LNCaP clone FGC (cell line): ENCODE measurements at places on chromosomes 3 and 15.

GRCh38 chr15:79990997-79991334, 20.0 kb upstream of the BCL2A1 start:
- no peak for DNase-seq

DNA sequence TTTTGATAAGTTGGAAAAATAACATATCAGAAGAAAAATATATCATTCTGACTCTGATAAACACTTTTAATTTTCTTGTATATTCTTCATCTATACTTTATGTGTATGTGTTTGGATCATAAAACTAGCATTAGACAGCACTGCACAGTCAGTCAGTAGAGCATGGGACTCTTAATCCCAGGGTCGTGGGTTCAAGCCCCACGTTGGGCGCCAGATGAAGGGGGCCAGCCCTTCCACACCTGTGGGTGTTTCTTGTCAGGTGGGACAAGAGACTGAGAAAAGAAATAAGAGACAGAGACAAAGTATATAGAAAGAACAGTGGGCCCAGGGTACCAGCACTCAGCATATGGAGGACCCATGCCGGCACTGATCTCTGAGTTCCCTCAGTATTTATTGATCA, 546.0 kb upstream of the NR2F2 start:
- no peak for DNase-seq

DNA sequence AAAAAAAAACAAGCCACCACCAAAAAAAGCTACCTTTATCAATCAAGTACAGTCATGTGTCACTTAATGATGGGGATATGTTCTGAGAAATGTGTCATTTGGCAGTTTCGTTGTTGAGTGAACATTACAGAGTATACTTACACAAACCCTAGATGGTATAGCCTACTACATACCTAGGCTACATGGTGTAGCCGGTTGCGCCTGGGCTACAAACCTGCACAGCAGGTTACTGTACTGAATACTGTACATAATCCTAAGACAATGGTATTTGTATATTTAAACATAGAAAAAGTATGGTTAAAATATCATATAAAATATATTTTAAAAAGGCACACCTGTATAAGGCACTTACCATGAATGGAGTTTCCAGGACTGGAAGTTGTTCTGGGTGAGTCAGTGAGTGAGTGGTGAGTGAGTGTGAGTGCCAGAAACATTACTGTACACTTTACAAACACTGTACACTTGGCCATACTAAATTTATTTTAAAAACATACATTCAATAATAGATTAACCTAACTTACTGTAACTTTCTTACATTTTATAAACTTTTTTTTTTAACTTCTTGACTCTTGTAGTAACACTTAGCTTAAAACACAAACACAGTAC, 25.9 kb upstream of the JMJD7 start:
- DNase-seq: no peak

GRCh38 chr3:48563382-48563918, at the start of gene UCN2:
Gene UCN2, minus strand, starts transcription at chr3:48563781. Its CDS starts 657 bp downstream, at chr3:48563124.
- DNase-seq: no peak

GRCh38 chr3:67876261-67876660, 221.8 kb upstream of the SUCLG2 start:
- DNase-seq: no peak

DNA sequence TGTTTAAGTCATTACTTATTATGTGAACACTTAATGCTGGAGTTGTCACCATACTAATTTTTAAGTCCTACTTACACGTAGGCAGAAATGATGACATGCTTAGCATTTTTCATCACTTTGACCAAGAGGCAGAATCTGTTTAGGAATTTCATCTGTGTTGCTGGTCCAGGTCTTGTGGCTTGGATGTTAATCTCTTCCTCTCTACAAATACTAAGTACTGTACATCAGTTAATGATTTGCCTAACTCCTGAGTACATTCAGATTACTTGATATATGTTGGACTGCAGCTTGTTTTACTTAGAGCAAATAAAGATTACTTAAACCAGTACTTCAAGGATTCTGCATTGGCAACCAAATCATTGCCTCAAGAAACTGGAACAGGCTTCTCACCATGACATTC, 8.6 kb downstream of the SNRK start:
- peak; percentile 58 for DNase-seq

DNA sequence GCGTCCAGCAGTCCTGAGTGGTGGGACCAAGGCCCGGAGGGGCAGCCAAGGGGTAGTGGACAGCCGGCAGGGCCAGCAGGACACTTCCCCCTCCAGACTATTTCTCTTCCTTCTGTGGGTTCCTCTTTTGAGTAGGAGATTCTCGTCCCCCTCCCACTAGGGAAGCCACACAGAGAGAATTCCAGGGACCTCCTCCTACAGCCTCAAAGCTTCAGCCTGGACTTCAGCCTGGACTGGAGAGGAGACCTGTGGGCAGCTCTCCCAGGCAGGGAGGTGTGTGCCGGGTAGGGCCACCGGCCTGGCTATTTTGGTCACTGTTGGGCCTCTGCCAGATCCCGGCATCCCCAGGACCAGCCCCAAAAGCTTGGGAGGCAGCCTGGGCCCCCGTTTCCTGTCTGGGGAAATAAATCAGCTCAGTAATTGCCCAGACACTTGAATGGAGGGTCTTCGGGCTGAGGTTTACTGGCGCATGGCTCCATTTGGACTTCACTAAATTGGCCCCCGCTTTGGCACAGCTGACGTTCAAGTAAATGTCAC, 1.3 kb downstream of the SLC6A6 start:
- no peak for DNase-seq

DNA sequence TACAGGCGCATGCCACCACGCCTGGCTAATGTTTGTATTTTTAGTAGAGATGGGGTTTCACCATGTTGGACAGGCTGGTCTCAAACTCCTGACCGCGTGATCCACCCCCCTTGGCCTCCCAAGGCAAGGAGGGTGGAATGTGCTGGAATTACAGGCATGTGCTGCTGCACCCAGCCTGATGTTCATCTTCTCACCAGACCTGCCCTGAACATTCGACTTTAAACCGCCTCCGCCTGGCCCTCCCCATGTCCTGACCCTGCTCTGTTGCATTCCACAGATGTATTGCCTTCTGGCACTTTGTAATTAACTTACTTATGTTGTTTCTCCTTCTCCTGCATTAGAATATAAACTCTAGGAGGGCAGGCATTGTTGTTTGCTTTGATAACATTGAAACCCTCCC, 102.1 kb downstream of the LINGO1 start:
- DNase-seq: no peak

GRCh38 chr15:28002867-28003266, 96.2 kb downstream of the OCA2 start:
- no peak for DNase-seq

GRCh38 chr3:146166826-146167225, 5.8 kb upstream of the PLOD2 start:
- DNase-seq: no peak

GRCh38 chr3:133820129-133820528, 14.5 kb downstream of the SRPRB start:
- no peak for DNase-seq

GRCh38 chr15:96138985-96139384, 191.5 kb upstream of the NR2F2 start:
- DNase-seq: no peak

DNA sequence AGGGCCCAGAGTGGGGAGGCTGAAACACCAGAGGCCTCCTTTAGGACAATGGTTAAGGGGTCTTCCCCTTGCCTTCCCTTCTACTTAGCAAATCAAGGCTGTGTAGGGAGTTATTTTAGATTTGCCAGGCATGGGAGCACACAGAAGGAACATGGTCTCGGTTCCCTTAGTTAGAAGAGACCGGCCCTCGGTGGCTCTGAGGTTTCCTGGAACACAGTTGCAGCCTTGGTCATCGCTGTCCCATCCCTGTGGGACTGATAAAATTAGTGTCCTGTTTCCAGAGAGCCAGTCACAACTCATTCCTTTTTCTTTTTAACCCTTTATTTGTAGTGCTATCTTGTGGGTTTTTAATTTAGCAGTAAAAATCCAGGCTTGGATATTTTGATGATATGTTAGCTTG, 81.4 kb downstream of the CRTC3 start:
- no peak for DNase-seq

DNA sequence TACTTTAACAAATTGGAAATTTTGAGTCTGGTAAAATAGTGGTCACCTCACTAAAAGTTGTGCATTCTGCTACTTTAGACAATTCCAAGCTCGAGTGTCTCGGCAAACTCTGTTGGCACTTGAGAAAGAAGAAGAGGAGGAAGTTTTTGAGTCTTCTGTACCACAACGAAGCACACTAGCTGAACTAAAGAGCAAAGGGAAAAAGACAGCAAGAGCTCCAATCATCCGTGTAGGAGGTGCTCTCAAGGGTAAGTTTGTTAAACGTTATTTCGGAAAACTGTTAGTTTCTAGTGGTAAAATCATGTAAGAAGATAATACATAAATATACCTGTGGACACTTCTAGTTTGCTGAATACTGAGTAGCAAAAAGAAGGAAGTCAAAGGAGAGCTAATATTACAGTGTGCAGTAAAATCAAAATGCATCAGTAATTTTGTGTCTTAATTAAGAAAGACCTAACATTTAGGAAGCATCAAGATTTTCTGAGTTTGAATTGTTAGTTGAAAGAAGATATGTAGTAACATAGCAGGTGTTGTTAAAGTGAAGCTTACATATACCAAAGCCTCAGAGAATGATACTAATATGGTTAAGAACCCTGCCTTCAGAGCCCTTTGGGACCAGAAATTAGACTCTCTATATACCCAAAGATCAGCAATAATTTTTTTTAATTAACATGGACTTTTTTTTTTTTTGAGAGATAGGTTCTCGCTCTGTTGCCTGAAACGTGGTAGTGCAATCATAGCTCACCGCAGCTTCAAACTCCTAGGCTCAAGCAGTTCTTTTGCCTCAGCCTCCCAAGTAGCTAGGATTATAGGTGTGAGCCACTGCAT, 23.0 kb downstream of the BUB1B start:
- DNase-seq: no peak

GRCh38 chr3:196232154-196232881, 16.0 kb downstream of the SLC51A start:
- no peak for DNase-seq
